GM23248 (cell line): ENCODE measurements at places on chromosomes 3 and 15.

DNA sequence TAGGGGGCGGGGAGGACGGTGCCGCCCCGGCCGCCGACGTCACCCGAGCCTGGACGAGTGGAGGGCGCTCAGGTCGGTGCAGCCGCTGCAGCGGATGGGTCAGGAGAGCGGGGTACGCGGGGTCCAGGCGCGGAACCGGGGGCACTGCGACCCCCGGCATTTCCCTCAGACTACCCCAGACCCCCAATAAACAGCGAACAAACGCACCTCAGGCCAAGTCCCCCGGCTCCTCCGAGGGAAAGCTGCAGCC lies 78.9 kb downstream of the IQSEC1 start:
- no peak overlapping the region for H3K27ac ChIP-seq
- peak; percentile 34 for DNase-seq
- peaks cover 13% of the 10 kb centered on the region for H3K4me1 ChIP-seq
- no peaks in the 10 kb centered on the region for H3K36me3 ChIP-seq

- H3K27me3 ChIP-seq = no peaks in the 10 kb centered on the region
- H3K4me3 ChIP-seq = no peak overlapping the region
- H3K4me1 ChIP-seq = peaks cover 15% of the 10 kb centered on the region
- H3K36me3 ChIP-seq = no peaks in the 10 kb centered on the region
- H3K27ac ChIP-seq = no peak overlapping the region
- DNase-seq = no peak
Observed at GRCh38 chr15:68792901-68793766, 27.6 kb downstream of the ANP32A start.

- no peaks in the 10 kb centered on the region for H3K4me1 ChIP-seq
- peak; percentile 1 for DNase-seq
- H3K4me3 ChIP-seq = no peak overlapping the region
- H3K27ac ChIP-seq = no peak overlapping the region
Observed at GRCh38 chr15:86863226-86863915, 783.7 kb downstream of the AGBL1 start.

DNA sequence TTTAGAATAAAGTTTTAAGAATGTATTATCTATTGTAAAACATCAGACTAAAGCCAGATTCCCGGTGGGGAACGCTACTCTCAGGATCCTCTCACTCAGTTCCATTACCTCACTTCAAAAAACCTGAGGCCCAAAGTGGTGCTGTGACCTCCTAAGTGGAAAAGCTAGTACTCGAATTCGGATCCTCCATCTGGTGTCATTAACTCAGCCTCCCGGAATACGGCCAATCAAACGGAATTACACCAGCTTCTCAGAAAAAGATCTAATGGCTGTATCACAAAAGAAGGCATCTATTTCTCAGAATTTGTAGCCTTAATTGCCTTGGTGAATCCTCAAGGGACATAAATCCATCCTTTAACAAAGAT lies 627 bp downstream of the ACAD11 start:
- H3K36me3 ChIP-seq = no peaks in the 10 kb centered on the region
- peak overlapping the region; percentile 94 for H3K4me3 ChIP-seq

- H3K36me3 ChIP-seq = peaks cover 12% of the 10 kb centered on the region
- DNase-seq = peak; percentile 70
- peaks cover 14% of the 10 kb centered on the region for H3K4me1 ChIP-seq
- H3K27me3 ChIP-seq = no peaks in the 10 kb centered on the region
Observed at GRCh38 chr3:179196098-179196497, 47.9 kb downstream of the PIK3CA start.

DNA sequence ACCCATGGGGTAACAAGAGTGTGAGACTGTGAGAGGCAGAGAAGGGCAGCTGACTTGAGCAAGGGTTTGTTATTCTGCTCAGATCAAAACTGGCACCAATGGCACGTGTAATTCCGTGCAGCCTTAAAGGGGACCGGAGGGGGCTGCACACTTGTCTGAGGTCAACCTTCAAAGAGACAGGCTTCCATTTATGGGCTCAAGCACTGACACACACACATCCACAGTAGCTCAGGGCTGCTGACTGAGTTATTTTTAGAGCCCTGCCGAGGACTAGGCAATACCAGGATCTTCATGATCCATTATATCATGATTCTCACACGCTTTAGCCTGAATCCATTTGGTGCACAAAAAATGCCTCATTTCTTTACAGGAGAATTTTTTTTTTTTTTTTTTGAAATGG lies 20.6 kb upstream of the SPTBN5 start:
- H3K27ac ChIP-seq = no peak overlapping the region
- no peaks in the 10 kb centered on the region for H3K27me3 ChIP-seq
- H3K36me3 ChIP-seq = no peaks in the 10 kb centered on the region
- DNase-seq = no peak

DNA sequence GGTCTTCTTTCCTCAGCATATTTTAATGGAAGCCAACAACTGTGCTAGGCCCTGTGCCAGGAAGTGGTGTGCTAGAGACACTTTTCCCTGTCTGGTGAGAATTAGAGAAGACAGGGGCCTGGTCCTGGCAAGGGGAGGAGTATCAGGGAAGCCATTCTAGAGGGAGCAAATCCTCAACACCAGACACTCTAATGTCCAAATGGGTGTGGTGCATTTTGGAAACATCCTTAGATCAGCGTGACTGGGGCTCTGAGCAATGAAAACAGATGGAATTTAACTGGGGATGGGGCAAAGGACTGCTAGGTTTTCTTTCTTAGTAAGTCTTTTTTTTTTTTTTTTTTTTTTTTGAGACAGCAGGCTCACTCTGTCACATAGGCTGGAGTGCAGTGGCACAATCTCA lies 7.7 kb upstream of the VPS18 start:
- no peaks in the 10 kb centered on the region for H3K27me3 ChIP-seq
- H3K36me3 ChIP-seq = no peaks in the 10 kb centered on the region
- no peak overlapping the region for H3K4me3 ChIP-seq
- H3K4me1 ChIP-seq = no peaks in the 10 kb centered on the region

DNA sequence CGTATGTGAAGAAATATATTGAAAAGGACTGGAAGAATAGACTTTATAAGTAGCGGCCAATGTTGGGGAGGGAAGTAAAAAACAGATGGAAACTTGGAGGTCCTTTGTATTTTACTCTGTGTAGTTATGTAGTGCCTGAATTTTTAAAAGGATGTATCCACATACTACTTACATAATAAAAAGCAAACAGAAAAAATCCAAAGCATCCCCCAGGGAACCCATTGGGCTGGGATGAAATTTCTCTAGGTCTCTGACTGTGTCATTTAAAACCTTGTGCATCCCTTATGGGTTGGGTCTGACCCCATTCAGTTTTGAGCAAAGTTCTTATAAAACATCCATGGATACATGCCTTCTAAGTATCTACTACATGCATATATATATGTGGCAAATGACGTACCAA lies 141.1 kb downstream of the NR1D2 start:
- no peak overlapping the region for H3K4me3 ChIP-seq
- no peak for DNase-seq
- no peak overlapping the region for H3K27ac ChIP-seq
- no peaks in the 10 kb centered on the region for H3K36me3 ChIP-seq

DNA sequence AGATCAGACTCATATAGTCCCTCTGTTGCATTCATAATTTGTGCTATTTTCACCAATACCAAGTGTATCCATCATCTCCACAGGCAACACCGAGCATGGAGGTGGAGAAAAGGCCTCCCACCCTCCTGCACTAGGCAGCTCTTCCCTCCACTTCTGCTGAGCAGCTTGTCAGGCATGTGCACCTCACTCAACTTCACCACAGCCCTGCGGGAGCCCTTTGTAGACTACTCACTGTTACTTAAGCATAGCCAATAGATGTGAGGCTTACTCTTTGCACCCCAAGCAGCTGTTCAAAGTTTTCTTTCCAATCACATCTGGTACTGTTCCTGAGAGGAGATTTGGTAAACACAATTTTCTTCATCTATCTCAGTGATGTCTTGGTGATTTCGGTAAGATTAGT lies 16.9 kb upstream of the GUCA1C start:
- H3K27ac ChIP-seq = no peak overlapping the region
- H3K36me3 ChIP-seq = no peaks in the 10 kb centered on the region
- no peak for DNase-seq

GRCh38 chr3:33041909-33042308 lies 55.0 kb downstream of the GLB1 start:
- DNase-seq = no peak
- no peaks in the 10 kb centered on the region for H3K27me3 ChIP-seq
- H3K4me3 ChIP-seq = no peak overlapping the region
- no peak overlapping the region for H3K27ac ChIP-seq
- H3K4me1 ChIP-seq = no peaks in the 10 kb centered on the region
- peaks cover 20% of the 10 kb centered on the region; the same call in 1 of the 2 replicates for H3K36me3 ChIP-seq

DNA sequence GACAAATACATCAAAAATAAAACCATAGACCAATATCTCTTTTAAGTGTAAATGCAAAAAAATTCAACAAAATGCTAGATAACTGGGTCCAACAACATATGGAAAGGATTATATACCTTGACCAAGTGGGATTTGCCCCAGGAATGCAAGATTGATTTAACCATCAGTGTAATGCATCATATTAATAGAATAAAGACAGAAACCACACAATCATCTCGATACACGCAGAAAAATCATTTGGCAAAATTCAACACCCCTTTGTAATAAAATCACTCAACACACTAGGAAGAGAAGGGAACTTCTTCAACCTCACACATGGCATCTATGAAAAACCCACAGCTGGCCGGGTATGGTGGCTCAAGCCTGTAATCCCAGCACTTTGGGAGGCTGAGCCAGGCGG lies 19.5 kb downstream of the GREM1 start:
- peaks cover 15% of the 10 kb centered on the region; the same call in 1 of the 2 replicates for H3K4me1 ChIP-seq
- H3K36me3 ChIP-seq = peaks cover 47% of the 10 kb centered on the region
- peak; percentile 40 for DNase-seq
- H3K4me3 ChIP-seq = no peak overlapping the region
- peak overlapping the region; percentile 40 for H3K27ac ChIP-seq

GRCh38 chr15:68224108-68224507 lies 5.4 kb downstream of the CLN6 start:
- no peaks in the 10 kb centered on the region; the same call in 1 of the 2 replicates for H3K36me3 ChIP-seq
- H3K27ac ChIP-seq = no peak overlapping the region
- DNase-seq = no peak
- no peak overlapping the region for H3K4me3 ChIP-seq

GRCh38 chr3:113534365-113534764 lies 2.0 kb downstream of the SIDT1 start:
- H3K4me3 ChIP-seq = no peak overlapping the region
- peaks cover 65% of the 10 kb centered on the region for H3K27me3 ChIP-seq
- no peak overlapping the region for H3K27ac ChIP-seq
- 0 out of 2 replicates have a peak, but pooled peaks cover 4% of the 10 kb centered on the region for H3K4me1 ChIP-seq
- no peak for DNase-seq

DNA sequence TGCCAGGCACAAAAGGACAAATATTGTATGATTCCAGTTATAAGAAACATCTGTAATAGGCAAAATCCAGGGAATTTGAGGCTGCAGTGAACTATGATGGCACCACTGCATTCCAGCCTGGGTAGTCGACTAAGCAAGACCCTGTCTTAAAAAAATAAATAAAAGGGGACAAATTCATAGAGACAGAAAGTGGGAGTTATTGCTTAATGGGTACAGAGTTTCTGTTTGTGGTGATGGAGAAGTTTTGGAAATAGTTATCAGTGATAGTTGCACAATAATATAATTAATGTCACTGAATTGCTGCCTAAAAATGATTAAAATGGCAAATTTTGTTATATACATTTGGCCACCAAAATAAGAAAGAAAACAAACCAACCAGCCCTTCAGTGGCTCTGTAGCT lies 27.6 kb upstream of the CNBP start:
- H3K27me3 ChIP-seq = no peaks in the 10 kb centered on the region
- 0 out of 2 replicates have a peak overlapping the region, but pooled peaks have one; percentile 2 for H3K4me3 ChIP-seq
- DNase-seq = peak; percentile 32
- H3K27ac ChIP-seq = peak overlapping the region; percentile 47
- H3K4me1 ChIP-seq = peaks cover 11% of the 10 kb centered on the region

- H3K4me3 ChIP-seq = no peak overlapping the region
- DNase-seq = no peak
- no peaks in the 10 kb centered on the region for H3K4me1 ChIP-seq
Observed at GRCh38 chr3:186150041-186150830, 41.3 kb upstream of the ETV5 start.

DNA sequence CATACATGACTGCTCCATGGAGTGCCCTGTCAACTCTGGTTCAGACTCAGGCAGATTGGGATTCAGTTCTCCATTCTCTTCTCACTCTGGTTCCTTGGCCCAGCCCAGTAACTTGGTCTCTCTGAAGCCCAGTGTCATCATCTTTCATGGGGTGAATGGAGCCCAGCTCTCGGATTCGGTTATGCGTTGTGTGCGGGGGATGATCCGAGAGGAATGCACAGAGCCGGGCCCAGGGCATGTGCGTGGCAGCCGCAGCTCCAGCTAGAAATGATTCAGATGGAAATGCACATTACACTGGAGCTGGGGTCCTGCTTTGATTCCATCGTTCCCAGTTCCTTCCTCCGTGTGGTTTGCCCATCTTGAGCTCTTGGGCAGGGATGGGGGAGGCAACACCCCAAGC lies 189.4 kb downstream of the FEZF2 start:
- no peak overlapping the region for H3K27ac ChIP-seq
- no peaks in the 10 kb centered on the region for H3K36me3 ChIP-seq
- no peaks in the 10 kb centered on the region for H3K27me3 ChIP-seq

DNA sequence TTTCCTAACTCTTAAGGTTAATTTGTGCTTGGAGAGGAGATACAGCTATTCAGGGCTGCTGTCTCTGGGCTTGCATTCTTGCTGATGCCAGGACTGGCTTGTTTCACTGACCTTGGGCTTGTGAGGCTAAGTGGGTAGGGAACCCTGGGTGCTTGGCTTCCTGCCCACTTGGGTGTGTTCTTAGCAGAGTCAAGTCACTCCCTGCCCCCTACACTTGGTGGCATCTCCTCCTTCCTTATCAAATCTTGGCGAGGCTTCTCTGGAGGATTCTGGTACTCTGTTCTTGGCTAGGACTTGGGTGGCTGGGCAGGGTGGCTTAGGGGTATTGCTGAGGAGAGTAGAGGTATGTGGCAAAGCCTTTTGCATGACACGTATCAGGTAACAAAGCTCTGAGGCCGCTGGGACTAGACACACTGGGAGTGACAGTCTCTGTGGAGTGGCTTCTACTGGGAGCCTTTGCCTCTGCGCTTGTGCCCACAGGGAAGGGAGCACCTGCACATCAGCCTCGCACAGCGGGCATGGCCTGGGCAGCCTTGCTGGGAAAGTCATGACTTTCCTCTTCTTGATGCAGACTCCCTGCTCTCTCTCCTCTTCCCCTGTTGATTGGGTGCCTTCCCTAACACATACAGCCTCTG lies 41.8 kb downstream of the CHCHD6 start:
- H3K27me3 ChIP-seq = no peaks in the 10 kb centered on the region
- no peak overlapping the region for H3K27ac ChIP-seq
- no peaks in the 10 kb centered on the region for H3K4me1 ChIP-seq
- no peaks in the 10 kb centered on the region for H3K36me3 ChIP-seq
- no peak overlapping the region for H3K4me3 ChIP-seq

DNA sequence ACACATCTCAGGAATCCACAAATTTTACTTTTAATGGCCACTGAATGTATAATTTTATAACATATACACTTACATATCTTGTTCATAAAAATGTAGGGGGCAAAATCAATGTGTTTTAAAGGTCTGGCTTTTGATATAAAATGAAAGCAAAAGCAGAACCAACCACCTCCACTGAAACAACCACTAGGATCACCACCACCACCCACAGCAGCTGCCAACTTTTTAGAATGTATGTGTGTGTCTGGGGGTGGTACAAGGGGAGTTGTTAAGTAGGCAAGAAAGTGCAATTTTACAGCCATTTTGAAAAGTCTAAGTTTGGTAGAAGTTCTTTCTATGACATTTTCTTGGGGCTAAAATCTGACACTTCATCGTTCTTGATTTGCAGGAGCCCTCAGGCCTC lies 44.0 kb downstream of the OTOL1 start:
- H3K27me3 ChIP-seq = no peaks in the 10 kb centered on the region
- no peaks in the 10 kb centered on the region for H3K36me3 ChIP-seq
- no peak overlapping the region for H3K4me3 ChIP-seq
- no peak overlapping the region for H3K27ac ChIP-seq
- no peaks in the 10 kb centered on the region for H3K4me1 ChIP-seq
- DNase-seq = no peak
